ENCODE measurements at places on chromosomes 13 and 19.

GRCh38 chr19:48582168-48582567, 24.4 kb upstream of the SPACA4 start:
- DNase-seq: no peak

GRCh38 chr13:35855531-35856019, 275.6 kb downstream of the DCLK1 start:
- no peak for DNase-seq

- no peak for DNase-seq
These were observed 27.6 kb downstream of the ZNF541 start for GRCh38 chr19:47545061-47545948.

DNA sequence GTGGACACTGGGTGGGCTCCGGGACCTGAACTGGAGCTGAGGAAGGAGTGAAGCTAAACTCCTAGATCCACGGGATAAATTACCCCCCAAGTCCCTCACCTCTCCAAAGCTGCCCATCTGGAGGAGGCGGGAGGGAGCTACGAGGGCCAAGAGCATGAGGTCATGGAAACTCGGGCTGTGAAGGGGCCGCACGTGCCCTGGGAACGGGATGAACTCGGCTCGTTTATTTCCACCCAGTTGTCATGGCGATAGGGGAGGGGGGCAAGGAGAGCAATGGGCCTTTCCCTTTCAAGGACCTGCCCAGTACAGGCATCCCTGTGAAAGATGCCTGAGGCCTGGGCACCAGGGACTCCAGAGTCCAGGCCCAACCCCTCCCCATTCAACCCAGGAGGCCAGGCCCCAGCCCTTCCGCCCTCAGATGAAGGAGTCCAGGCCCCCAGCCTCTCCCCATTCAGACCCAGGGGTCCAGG, 3.8 kb downstream of the PPP1R12C start:
- DNase-seq: no peak

GRCh38 chr19:15216363-15216762, 15.6 kb upstream of the NOTCH3 start:
- no peak for DNase-seq

GRCh38 chr13:48976576-48977285, 1.0 kb downstream of the FNDC3A start:
- DNase-seq: peak; percentile 51

DNA sequence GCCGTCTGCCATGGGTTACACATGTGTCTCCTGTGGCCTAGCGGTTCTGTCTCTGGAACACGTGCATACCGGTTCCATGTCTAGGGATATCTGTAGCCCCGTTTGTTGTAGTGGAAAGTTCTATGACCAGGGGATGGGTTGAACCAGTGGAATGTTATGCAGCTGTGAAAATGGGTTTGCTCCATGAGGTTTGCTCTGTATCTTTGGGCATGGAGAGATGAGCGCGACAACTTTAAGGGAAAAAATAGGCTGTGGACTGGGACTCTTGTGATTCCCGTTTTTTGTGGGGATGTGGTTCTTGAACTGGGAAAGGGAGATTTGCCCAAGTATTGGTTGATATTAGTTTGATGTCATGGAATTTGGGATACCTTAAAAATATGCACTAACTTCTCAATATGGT, 120.4 kb downstream of the KDM4B start:
- DNase-seq: no peak

DNA sequence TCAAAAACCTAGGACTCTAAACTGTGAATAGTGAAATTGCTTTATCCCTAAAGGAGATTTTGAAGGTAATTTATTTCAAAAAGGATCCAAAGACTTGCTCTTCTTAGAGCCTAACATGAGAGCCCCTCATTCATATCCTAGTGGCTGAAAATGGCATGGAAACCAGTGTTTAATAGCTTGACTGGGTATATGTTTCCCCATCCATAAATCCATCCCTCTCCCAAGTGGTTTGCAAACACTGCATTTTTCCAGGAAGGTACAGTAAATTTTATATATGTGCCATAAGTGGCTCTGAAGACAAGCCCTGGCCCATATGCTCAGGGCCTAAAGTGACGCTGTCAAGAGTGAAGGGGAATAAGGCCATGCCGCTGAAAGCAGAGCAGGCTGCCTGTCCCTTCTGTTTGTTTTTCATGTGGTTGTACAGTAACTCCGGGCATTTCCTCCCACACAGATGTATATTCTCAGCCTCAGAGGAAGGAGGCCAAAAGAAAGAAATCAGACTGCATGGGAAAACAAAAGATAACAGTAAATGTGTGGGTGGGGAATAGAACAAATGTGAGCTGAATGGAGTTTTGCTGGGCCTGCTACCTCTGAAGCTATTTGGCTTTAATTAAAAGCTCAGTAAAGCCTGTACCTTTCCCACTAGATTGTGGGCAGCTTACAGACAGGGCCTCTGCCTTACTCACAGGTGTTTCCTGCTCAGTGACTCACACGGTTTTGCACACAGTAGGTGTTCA, 181.9 kb downstream of the PCDH9 start:
- DNase-seq: peak; percentile 43

GRCh38 chr13:24161010-24161775, 673 bp downstream of the SPATA13 start:
- DNase-seq: no peak

- no peak for DNase-seq
These were observed 8.1 kb downstream of the ZNF708 start for GRCh38 chr19:21321134-21321533.

DNA sequence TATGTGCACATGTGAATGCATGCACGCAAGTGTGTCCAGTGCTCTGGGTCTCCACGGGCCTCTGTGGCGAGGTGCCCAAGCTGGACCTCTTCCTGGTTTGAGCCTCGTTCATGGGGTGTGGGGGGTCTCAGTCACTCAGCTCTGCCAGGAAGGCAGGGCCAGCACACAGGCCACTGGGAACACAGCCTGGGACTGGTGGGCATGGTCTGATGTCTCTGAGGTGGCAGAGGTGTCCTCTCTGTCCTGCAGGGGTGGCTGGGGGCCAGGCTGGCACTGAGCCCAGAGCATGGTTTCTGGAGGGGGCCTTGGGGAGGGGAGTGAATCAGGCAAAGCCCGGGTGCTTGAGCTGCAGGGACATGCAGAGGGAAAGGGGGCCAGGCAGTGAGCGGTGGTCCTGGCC, 9.4 kb downstream of the LRP3 start:
- no peak for DNase-seq

All from NCI-H1694 treated with DMSO at 0.1 percent for 48 hours (cell line).